ENCODE measurements at places on chromosomes 6 and 20.

DNA sequence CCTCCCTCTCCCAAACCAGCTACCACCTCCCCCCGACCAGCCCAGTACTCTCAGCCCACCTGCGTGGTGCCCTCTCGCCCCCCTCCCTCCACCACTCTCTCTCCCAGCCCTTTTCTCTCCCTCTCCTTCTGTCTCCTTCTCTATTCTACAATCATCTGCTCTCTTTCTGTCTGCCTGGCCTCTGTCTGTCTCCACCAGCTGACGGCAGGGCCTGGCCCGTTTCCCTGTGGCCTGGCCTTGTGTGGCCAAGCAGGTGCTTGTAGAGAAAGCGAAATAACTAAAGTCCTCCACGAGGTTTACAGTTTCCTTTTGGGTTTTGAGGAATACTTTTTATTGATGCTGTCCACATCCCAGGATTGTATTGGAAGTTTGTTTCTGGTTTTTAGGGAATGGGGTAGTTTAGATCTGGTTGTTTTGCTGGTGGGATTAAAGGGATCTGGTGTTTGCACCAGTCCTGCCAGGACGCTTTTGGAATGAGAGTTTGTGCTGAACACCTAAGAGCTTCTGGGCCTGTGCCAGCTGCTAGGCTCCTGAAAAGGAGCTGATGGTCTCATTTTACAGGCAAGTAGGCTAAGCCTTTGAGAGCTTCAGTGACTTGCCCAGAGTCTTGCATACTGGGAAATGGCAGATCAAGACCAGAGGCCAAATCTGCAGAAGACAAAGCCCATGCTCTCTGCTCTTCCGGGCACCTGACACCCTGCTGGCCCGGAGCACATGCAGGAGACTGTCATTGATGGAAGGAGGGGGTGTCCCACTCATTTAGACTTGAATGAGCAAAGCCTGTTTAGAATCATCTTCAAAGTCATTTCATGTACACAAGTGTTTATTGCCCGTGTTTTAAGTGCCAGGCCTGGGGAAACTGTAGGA lies 161.7 kb downstream of the SYCP2 start:
- DNase-seq, result no peak

DNA sequence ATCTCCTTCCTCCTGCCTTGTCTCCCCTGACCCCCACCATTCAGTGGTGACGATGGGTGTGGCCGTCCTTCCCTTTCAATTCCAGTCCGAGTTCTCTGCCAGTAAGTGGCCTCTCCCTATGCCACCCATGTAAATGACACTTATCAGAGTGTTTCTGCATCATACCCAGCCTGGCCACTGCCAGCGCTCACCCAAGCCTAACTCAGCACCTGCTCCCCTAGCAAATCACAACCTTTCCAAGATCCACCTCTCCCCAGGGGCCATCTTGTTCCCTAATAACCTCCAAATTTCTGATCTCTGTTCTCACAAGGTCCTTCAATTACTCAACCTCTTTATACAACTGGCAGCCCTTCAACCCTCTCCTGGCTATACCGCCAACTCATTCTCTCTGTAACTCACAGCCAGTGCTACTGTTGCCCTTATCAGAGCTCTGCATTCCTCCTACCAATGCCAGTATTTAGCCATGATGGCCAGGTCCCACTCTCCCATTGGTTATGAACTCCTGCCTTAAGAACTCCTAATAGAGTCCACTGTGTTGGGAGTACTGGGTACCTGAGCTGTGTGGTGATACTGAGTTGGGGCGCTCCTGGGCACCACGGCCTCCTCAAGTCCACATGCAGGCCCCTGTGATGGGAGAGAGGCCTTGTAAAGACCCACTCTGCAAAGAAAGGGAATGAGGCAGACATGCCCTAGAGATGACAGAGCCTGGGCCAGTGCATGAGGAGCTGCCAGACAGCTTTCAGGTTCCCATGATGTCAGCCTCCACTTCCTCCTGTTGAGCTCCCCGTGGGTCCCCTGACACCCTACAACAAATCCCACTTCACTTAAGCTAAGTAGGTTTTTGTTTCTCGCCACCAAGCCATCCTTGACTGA lies 187.4 kb upstream of the RREB1 start:
- no peak for DNase-seq

DNA sequence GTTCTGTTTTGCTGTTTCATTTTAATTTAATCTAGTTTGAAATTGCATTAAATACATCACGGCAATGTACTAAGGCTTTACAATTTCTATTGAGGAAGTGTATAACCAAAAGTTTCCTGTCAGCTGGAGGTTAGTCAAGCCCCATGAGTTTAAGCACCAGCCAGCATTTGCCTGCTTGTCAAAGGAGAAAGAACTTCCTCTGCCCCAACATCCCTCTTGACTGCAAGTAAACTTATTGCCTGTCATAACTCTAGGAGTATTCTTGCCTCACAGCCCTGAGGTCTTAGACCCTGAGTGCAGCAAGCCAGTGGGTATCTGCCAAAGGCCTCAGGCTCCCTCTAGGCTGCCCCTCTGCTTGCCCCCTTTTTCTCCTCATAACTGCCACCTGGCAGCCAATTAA lies 106.7 kb upstream of the INSM1 start:
- no peak for DNase-seq

DNA sequence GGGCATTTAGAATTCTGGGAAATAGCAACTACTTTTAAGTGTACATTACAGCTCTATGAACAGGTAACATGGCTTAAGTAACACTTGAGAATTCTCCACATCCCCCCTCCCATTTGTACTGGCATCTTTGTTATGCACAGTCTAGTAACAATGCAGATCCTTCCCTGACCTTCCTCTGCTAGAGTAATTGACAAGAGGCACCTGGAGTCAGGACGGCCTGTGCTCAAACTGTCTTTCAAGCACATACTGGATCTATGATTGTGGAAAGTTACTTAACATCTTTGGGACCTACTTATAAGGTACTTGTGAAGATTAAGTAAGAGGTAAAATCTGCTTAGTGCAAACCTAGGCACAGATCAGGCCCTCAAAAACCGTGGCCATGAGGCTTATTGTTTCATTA lies 21.9 kb upstream of the GSTA3 start:
- no peak for DNase-seq

GRCh38 chr6:49557177-49557576 lies 6.7 kb downstream of the C6orf141 start:
- no peak for DNase-seq

DNA sequence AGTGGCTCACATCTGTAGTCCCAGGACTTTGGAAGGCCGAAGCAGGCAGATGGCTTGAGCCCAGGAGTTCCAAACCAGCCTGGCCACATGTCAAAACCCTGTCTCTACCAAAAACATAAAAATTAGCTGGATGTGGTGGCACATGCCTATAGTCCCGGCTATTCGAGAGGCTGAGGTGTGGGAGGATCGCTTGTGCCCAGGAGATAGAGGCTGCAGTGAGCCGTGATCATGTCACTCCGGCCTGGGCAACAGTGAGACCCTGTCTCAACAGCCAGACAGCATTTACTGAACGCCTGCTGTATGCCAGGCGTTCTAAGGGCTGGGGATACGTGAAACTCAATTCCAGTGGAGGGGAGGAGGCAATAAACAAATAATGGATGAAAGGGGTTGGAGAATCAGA lies 69.9 kb downstream of the ATP9A start:
- no peak for DNase-seq

- DNase-seq, result no peak
Measured at GRCh38 chr20:3461211-3461771, 9.5 kb upstream of the ATRN start.

DNA sequence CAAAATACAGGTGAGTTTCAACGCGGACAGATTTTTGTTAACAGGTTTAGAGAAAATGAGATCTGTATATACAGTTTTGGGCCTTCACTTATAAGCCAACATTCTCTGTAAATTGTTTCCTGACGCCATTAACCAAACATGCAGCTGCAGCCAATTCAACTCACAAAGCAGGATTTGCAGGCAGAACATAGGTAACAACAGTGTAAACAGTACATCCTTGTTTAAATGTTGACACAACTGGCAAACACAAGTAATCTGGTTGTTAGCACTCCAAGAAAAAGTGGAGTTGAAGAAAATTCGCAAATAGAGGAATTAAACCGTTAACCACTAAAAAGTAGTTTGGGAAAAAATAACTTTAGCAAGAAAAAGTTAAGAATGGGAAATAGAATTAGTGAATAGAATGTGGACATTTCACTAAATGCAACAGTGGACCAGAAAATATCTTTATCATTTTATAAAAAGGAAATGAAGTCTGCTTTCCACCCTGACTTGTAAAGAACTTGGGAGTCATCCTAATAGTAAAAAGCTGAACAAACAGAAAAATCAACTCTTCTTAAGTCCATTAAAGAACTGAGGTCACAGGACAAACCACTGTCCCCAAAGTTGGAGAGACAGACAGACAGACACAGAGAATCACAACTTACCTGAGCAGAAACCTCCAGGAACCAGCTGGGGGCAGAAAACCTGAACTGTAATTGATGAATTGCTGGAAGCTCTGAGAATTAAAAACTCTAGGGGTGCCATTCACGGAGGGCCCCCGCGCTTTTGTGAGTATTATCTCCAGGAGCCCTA lies 10.1 kb downstream of the SMIM28 start:
- no peak for DNase-seq

- no peak for DNase-seq
Measured at GRCh38 chr6:151351146-151351700, 40.1 kb downstream of the ZBTB2 start.

- DNase-seq, result no peak
Measured at GRCh38 chr6:11497107-11497506, 40.4 kb upstream of the TMEM170B start.

- DNase-seq, result no peak
Measured at GRCh38 chr20:63572788-63573646, 1.0 kb downstream of the HELZ2 start.

GRCh38 chr6:80143419-80143937 lies 37.0 kb downstream of the BCKDHB start:
- no peak for DNase-seq

- DNase-seq, result no peak
Measured at GRCh38 chr20:52892023-52892422, 80.1 kb upstream of the TSHZ2 start.

- DNase-seq, result no peak
Measured at GRCh38 chr20:54535033-54535432, 59.6 kb downstream of the DOK5 start.

DNA sequence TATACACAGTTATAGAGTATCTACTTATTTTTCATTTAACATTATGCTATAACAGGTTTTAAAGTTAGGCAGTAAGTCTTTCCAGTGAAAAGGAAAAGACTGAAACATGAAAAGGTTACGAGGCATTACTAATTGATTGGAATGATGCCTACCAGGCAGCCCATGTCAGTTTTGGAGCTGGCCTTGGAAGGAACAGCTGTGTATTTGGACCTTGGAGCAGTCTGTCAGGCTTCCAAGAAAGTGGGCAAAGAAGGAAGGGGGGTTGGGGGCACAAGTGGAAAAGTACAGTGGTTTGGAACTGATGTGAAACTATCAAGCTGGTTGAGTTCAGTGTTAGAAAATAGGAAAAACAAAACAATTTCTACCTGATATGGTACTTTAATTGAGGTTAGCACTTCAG lies 41.7 kb downstream of the SLC16A10 start:
- no peak for DNase-seq

GRCh38 chr20:50426866-50427718 lies 83.1 kb upstream of the PTPN1 start:
- no peak for DNase-seq

DNA sequence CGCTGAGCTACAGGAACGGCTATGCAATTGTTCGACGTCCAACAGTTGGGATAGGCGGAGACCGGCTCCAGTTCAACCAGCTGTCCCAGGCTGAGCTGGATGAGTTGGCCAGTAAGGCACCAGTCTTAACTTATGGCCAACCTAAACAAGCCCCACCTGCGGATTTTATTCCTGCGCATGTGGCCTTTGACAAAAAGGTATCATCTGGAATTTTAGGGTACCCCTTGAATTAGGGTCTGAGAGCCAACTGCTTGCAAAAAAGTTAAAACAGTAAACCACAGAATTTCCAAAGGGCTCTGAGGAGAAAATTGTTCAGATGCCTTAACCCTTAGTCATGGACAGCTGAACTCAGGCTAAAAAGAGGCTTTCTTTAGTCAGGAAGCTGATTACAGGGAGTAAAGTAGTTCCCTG lies 3.8 kb downstream of the EFHC1 start:
- no peak for DNase-seq

GRCh38 chr20:55782912-55783253 lies 222.4 kb downstream of the CBLN4 start:
- no peak for DNase-seq

GRCh38 chr20:38159957-38160756 lies 4.9 kb downstream of the TGM2 start:
- DNase-seq, result no peak

GRCh38 chr6:52965380-52965779 lies 29.7 kb downstream of the GSTA4 start:
- no peak for DNase-seq

GRCh38 chr6:89840538-89840937 lies 10.9 kb downstream of the CASP8AP2 start:
- DNase-seq, result no peak

- DNase-seq, result no peak
Measured at GRCh38 chr6:3370361-3371221, 86.3 kb downstream of the SLC22A23 start.

- DNase-seq, result no peak
Measured at GRCh38 chr6:62265906-62266525, 20.0 kb downstream of the KHDRBS2 start.

- peak; percentile 57 for DNase-seq
Measured at GRCh38 chr6:33418690-33419291, 884 bp upstream of the CUTA start.

DNA sequence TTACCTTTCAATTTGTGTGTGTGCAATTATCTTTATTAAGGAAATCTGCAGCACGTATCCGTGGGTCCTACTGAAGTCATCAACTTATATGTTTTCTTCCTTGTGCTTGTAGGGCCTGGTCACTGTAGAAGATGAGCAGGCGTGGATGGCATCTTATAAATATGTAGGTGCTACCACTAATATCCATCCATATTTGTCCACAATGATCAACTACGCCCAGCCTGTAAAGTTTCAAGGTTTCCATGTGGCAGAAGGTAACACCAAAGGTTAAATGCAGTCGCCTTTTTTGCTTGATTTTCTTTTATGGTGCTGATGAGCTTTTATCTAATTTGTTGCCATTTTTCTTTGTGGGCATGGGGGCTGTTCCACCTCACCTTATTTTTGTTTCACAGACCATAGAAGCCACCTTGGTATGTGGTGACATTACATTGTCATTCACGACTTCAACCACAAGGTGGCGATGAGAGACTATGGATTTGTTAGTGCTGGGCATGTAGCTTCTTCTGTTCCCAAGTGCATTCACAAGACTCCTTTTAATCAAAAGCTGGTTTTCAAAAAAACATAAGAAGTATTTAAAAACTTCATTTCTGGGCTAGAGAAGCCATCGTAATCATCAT lies 106.5 kb upstream of the LAMP5 start:
- peak; percentile 7 for DNase-seq
